ENCODE measurements at places on chromosomes 1 and 21.

GRCh38 chr1:94326329-94326728 lies 88.9 kb upstream of the ARHGAP29 start:
- DNase-seq: no peak

- DNase-seq: no peak
Observed at GRCh38 chr21:26801498-26801897, 43.7 kb downstream of the ADAMTS1 start.

GRCh38 chr1:191125950-191126349 lies 648.3 kb upstream of the BRINP3 start:
- DNase-seq: no peak

DNA sequence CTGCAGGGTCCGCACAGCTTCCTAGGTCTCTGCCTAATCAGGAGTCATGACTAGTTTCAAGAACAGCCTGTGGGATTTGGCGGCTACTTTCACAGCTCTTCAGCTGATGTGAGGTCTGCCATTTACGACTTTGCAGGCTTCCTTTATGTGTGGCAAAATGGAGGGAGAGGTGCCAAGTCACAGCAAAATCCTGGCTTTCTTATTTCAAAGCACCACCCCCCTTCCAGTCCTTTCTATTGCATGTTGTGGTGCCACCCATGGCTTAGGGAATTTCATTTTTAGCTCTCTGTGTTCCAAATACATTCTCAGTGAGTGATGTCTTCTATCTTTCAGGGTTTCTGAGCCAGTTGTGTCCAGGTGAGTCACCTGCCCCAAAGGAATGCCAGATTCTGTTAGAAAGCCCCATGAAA lies 75.1 kb upstream of the WLS start:
- DNase-seq: no peak

DNA sequence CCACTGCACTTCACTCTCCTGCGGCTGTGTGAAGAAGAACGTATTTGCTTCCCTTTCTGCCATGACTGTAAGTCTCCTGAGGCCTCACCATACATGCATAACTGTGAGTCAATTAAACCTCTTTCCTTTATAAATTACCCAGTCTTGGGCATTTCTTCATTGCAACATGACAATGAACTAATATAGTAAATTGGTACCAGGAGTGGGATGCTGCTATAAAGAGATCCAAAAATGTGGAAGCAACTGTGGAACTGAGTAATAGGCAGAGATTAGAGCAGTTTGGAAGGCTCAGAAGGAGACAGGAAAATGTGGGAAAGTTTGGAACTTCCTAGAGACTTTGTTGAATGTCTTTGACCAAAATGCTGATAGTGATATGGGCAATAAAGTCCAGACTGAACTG lies 1907.9 kb downstream of the MRPL39 start:
- DNase-seq: no peak

GRCh38 chr1:181317261-181317930 lies 165.9 kb upstream of the CACNA1E start:
- no peak for DNase-seq

DNA sequence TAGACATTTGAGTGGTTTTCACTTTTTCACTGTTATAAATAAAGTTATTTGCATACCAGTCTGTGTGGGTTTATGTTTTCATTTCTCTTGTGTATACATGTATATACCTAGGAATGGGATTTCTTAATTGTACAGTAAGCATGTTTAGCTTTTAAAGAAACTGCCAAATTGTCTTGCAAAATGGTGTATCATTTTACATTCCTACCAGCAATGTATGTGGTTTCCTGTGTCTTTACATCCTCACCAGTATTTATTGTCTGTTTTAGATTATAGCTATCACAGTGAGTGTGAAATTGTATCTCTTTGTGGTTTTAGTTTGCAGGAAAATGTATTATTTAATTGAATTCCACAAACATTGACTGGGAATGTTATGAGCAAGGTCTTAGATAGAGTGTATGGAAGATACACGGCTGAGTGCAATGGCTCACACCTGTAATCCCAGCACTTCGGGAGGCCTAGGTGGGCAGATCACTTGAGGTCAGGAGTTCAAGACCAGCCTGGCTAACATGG lies 57.3 kb downstream of the MACF1 start:
- DNase-seq: no peak

DNA sequence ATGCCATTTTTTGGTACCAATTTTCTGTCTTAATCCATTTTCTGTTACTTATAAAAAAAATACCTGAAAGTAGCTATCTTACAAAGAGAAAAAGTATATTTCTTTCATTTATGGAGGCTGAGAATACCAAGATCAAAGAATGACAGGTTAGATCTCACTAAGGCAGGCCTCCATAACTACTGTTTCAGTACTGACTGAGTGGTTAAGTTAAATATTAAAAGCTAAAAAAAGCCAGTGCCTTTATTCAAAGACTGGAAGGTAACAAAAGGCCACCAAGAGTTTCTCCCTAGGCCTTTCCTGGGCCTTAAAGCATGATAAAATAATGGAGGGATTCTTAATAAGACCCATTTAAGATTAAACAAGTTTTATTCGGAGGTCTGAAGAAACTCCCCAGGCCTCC lies 687.7 kb upstream of the ADGRL4 start:
- no peak for DNase-seq

GRCh38 chr1:245041058-245041698 lies 113.6 kb upstream of the KIF26B start:
- DNase-seq: no peak

GRCh38 chr1:51192213-51192843 lies 43.7 kb upstream of the RNF11 start:
- peak; percentile 74 for DNase-seq

DNA sequence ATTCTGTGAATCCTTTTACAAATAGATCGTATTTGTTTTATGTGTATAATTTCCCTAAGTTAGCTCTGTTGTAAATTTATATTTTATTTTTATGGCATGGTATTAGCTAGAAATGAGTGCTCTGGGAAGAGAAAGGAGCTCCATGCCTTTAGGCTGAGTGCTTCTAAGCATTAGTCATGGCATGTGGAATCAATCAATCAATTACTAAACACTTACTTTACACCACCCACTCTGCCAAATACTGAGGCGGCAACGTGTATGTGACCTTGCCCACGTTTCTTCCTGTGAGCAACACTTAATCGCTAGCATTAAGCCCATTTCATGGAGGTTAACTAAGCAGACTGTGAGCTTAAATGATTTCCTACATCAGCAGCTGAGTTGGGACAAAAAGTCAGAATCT lies 7.2 kb upstream of the BECN2 start:
- no peak for DNase-seq

DNA sequence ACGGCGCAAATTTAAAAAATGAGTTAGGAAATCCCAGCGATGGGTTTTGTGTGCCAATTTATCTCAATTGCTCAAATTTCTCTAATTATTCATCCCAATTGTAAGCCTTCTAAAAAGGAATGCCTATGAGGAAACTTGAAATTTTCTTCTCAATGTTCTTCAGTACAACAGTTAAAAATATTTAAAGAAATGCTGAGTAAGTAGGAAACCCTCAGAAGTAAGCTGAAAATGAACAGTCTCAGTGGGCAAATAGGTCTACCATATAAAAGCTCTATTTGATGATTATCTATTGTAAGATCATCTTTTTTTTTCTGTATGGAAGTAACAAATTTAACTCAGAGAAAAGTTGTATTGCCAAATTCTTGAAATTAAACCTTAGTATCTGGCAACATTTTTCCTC lies 1.7 kb upstream of the USP25 start:
- DNase-seq: no peak

GRCh38 chr1:51519048-51519864 lies at the start of gene EPS15:
Gene EPS15, minus strand, starts transcription at chr1:51519266. Its CDS starts 35 bp downstream, at chr1:51519231.
- peak; percentile 93 for DNase-seq

GRCh38 chr1:15172405-15173259 lies 19.1 kb downstream of the TMEM51 start:
- DNase-seq: no peak

DNA sequence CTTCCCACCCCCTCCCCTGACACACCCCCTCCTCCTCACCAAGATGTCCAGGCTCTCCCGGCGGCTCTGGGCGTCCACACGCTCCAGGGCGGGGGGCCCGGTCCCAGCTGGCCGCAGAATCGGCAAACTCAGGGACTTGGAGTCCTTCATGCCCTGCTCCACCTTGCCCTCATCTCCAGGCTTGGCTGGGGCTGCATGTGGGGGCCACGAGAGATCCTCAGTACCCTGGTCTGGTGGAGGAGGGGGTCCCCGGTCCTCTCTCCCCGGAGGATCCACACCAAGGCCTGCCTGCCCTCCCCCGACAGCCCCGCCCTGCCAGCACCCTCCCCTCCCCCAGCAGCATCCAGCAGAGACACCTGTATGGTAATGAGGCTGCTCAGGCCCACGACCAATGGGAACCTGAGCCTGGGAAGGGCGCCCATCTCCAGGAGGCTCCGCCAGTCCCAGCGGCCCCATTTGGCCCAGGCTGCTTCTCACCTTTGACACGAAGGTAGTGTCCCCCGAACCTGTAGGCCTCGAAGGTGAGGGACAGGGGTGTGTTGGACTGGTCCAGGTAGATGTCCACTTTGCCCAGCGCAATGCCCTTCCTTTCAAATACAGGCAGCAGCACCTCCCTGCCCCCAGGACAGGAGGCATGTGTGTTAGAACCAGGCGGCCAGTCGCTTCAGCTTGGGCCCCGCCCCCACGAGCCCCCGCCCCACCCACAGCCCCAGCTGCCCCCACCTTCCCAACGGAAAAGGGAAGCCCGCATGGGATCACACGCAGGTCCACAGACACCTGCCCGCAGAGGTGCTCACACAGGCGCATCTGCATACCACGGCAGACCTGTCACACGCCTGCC lies 8.2 kb upstream of the TNFRSF25 start:
- DNase-seq: peak; percentile 81

DNA sequence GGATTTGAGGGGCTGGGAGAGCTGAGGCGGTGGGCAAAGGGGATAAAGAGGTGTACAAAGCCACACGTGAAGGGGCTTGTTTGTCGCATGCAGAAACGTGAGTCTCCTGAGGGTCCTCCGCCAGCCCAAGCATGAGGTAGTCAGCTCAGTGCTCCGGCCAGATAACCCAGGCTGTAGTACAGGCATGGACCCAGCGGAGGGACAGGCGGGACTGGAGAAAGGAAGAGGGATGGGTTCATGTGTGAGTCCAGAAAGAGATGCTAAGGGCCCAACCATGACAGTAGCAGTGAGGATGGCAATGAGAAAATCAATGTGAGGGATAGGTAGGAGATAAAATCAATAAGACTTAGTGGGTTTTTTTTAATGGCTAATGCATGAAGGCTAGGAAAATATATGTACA lies 13.7 kb upstream of the ELK4 start:
- no peak for DNase-seq

DNA sequence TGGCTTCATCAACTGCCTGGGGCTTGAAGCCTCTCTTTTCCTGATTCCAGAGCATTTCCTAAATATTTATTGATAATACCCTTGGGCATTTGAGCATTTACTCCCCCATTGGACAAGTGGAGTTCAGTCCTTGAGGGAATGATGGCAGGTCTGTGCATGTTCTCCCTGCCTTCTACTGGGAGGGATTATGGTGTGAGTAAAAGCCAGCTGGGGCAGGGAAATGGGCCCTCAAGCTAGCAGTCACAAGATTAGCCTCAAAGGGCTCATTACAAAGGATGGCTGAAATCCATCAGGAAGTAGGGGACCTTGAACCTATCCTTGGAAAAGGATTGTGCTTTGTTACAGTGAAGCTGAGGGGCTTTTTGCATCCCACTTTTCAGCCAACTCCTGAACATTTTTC lies 24.2 kb upstream of the OSBPL9 start:
- no peak for DNase-seq

DNA sequence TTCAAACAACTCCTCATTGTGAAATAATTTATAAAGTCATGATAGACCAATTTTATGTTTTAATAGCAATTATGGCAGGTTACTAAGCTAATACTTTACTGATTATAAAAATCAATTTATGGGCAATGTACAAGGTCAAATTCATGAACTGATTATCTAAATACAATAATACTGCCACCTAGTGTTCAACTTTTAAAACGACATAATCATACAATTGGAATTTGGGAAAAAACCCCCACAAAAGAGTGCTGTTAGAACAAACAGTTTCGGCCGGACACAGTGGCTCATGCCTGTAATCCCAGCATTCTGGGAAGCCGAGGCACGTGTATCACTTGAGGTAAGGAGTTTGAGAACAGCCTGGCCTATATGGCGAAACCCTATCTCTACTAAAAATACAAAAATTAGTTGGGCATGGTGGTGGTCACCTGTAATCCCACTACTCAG lies 14.0 kb downstream of the GTF2B start:
- DNase-seq: no peak

- DNase-seq: no peak
Observed at GRCh38 chr21:34775793-34776192, 107.0 kb downstream of the CLIC6 start.

GRCh38 chr1:206506405-206507283 lies 687 bp upstream of the RASSF5 start:
- no peak for DNase-seq

- no peak for DNase-seq
Observed at GRCh38 chr1:183733715-183734114, 71.2 kb upstream of the RGL1 start.

DNA sequence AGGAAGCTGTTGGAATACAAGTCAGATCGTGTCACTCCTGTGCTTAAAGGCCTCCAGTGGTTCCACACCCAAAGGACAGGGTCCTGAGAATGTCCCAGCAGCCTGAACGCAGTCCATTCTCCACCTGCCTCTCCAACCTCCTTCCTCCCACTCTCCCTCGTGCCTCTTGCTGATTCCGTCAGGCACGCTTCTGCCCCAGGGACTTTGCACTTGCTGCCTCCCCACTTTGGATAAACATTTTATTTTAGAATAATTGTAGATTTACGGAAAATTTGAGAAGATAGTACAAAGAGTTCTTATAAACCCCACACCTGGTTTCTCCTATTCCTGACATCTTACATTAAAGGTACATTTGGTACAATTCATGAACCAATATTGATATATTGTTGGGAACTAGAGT lies 28.4 kb upstream of the LDLRAP1 start:
- no peak for DNase-seq

DNA sequence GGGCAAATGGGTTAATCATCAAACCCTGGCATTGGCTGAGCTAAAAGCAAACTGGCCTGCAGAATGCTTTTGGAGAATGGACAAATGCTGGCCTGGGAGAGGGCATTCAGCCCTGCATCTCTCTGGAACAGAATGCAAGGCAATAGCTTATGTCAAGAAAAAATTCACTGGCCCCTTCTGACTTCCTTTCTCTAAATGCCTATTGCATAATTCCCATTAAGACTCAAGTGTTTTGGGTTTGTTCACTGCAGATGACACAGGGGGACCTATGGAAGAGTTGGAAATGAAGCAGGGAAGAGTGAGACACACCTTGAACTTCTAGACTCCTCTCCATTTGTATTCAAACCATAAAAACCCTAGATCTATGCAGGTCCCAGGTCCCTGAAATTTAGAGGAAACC lies 15.9 kb downstream of the PEA15 start:
- DNase-seq: no peak

All from colonic mucosa (tissue), 4 donors.